ENCODE measurements at places on chromosomes 6 and 20.

DNA sequence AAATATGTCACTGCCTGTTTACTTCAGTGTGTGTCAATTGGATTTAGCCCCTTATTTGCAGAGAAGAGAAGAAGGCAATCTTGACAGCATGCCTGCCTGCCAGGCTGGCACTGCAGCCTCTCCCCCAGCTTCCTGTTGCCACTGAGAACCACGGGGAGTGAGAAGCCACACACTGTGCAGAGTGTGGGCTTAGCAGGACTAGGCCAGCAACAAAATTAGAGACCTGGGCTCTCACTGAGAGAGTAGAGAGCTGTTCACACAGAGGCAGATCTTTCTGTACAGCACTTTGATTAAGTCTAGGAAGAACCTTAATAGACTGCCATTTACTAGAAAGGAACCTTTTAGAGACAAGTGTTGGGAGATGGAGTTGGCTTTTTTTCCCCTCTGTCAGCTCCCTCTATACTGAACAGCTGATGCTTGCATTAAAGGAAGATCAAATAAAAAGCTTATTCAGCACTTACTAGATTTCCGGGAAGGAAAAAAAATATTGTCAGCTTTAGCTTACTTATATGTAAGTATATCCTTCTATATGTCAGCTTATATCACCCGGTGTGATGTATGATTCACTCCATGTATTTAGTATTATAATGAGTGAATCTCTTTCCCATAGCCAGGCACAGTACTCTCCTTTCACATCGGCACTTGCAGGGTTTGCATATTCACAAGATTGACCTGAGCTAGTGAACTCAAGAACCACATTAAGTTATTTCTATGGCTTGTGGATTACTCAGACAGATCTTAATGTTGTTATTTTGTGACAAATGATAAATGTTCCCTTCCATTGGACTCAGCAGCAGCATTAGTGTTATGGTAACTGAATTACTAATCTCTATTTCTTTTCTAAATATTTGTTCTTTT, 851.0 kb upstream of the EPHA7 start:
- no peak for DNase-seq

- no peak for DNase-seq
These were observed 100.8 kb downstream of the FAM217A start for GRCh38 chr6:3977875-3978711.

DNA sequence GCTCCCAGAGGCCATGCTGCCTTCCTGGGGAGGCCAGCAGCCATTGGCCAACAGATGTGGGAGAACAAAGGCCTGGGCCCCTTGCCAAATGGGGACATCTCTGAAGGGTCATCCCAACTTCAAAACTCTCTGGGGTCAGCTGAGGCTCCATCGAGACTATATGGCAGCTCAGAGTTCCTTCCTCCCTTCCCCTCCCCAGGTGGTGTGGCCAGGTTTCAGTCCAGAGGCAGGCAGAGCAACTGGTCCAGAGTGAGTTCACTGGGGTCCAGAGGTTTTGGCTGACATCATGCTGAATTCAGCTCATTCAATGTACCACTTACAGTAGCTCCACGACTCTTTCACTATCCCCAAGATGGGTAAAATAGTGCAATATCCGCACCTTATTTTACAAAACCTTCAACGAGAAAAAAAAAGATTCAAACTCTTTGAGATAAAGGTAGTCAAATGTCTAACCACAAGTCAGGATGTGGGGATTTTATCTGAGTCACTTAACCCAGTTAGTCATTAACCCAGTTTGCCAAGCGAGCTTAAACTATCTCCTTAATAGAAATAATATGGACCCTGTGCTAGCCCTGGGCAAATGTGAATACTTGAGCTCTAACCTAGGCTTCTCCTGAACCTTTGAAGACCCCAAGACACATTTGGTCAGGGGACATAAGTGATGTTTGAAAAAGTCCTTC, 108.4 kb upstream of the PLEKHG1 start:
- no peak for DNase-seq

DNA sequence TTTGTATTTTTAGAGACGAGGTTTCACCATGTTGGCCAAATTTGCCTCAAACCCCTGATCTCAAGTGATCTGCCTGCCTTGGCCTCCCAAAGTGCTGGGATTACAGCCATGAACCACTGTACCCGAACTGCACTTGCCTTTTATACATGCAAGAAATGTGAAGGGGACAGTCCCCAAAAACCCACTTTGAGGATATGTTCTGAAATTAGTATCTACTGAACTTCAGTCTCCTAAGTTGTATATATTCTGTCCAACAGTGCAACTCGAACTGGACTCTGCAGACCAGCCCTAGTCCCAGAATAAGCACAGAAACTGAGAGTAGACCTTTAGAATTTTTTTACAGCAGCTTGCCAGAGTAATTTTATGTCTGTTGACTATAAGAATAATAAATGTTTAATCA, 28.5 kb downstream of the BACH2 start:
- no peak for DNase-seq

DNA sequence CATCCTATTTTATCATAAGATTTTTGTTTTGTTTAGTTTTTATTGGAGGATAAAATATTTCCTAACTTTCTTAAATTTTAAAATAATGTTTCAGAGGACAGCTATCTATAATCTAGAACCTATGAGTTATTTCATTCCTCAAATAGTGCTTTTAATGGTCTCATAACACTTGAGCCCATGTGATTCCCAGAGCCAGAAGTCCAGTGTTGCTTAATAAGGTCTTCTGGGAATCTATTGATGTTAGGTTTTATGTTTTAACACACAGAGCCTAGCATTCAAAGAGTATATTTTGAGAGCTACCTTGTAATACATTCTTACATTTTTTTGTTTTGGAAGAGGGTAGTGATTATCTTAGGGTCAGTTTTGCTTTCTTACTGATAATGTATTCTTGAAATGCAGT, 200.2 kb downstream of the CENPW start:
- no peak for DNase-seq

DNA sequence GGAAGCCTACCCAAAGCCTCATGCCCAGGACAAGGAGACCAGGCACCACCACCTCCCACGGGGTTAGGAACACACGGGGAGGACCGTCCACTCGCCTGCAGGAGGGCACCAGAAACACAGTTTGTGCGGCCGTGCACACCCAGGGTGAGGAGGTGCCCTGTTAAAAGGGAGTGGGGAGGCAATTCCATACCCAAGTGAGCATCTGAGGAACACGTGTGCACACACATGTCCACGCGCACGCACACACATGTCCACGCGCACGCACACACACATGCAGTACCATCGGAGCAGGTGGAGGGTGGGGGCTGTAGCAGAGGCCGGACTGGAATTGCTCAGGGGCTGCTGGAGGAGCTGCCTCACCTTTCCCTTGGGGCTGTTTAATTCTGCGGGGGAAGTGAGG, 259.4 kb downstream of the TAF4 start:
- no peak for DNase-seq

DNA sequence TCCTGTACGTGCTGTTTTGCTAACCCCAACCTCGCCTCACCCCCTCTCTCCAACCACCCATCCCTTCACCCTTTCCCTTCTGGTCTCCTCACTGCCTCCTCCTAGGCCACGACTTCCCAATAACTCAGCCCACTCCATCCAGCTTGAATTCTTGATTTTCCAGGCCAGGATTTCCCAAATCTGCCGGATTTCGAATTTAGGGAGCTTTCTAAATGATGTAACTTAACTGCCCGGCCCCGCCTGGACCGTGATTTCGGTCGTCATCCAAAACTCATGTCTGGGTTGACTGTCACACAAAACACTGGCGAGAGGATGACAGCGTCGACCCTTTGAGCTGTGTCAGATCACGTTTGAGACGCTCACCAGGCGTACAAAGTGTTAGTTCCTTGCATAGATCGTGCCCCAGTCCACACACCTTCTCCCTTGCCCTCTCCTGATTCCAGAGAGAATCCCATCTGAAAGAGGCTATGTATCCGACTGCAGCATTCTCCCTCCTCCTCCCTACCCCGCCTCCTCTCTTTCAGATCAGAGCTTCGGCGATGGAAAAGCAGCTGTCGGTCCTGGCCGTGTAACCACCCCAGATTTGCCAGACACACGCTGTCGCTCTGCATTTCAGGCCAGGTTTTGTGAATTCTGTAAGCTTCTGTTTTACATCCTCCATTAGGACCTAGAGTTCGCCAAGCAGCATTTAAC, 168.2 kb downstream of the GPX5 start:
- DNase-seq: no peak

DNA sequence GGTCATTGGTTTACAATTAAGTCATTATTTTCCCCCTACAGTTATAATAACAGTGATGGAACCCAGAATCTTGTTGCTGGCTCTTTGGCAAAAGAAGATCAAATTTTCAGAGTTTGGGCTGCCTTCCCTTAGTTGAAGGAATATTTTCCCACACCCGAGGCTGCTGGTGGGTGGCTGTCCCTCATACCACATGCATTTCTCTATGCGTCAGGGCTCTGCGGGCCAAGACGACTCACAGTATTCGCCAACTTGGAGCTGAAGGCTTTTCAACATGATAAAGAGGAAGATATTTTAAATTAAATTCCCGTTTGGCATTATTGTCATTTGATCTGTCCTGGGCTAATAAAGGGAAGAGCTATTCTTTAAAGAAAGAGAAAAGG, 102.2 kb upstream of the SASH1 start:
- DNase-seq: no peak

GRCh38 chr6:163415620-163416556, 1.4 kb downstream of the QKI start:
- no peak for DNase-seq

DNA sequence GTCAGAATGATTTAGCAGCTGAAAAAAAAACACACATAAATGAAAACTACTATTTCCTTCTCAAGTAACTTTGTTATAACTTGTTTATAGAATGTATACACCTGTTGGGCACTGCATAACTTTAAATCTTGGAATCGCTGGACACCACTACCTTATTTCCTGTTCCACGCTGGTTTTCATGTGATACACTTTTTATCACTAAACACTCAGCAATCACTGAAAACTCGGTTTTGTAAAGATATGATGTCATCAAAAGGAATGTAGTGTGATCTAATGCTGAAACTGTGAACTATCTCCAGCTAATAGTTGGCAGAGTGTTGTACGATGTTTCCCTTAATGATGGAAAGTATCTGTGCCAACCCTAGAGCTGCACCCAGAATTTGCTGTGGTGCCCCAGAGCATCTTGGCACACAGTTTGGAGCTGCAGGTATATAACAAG, 127.9 kb downstream of the BACH2 start:
- DNase-seq: no peak

GRCh38 chr6:18213439-18213838, 50.9 kb downstream of the DEK start:
- DNase-seq: no peak

DNA sequence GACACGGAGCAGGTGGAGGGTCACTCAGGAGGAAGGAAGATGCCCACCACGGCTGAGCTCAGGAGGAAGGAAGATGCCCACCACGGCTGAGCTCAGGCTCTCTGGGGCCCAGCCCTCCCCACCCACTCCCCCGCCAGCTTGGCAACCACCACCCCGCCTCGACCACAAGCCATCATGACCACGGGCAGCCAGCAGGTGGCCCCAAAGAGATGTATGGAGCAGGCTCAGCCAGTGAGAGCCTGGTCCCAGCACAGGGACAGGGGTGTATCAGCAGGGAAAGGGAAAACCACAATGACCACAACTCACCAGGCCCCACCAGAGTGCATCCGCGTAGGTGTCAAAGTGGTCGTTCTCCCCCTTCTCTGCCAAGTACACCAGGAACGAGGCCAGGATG, 30.4 kb downstream of the KCNQ2 start:
- DNase-seq: peak; percentile 24

- no peak for DNase-seq
These were observed 5.5 kb downstream of the CPXM1 start for GRCh38 chr20:2794866-2795447.

DNA sequence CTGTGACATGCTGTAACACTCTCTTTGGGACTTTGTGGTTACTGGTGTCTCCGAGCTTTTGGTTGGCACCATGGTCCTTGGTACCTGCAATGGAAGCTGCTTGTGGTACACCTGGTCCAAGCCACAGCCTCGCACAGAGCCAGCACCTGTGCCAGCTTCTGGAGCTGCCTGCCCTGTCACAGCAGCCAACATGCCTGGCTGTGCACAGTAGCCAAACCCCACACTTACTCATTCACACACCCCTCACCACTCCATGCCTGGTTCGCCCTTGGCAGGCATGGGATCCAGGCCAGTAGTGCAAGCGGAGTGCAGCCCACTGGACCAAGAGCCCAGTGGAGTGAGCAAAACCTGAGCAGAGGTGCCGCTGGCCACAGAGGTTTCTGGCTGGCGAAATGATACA, 459.9 kb downstream of the TBC1D32 start:
- DNase-seq: no peak

- DNase-seq: no peak
These were observed 11.4 kb downstream of the IYD start for GRCh38 chr6:150380256-150380655.

- DNase-seq: no peak
These were observed 2.0 kb upstream of the SPACA1 start for GRCh38 chr6:88045521-88046136.

DNA sequence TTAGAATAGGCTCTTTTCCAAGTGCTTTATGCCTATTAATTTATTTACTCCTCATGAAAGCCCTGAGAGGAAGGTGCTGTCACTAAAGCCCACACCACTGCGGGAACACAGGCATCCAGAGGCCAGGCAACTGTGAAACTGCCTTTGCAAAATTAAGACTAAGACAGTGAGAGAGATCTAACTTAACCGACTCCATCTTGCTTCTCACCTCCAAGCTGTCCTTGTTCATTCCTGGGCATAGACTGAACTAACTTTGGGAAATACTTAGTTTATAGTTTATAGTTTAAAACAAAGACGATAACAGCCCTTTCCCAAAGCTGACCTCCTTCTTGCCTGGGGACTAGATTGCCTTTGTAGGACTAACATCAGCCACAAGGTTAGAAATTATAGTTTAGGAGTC, 80.1 kb downstream of the RSPH3 start:
- no peak for DNase-seq

GRCh38 chr6:43860285-43860684, 90.3 kb downstream of the VEGFA start:
- no peak for DNase-seq

- DNase-seq: no peak
These were observed 109.7 kb downstream of the FAM120B start for GRCh38 chr6:170416303-170416702.

GRCh38 chr6:166192557-166192956, 24.9 kb upstream of the TBXT start:
- no peak for DNase-seq

GRCh38 chr20:22339946-22340345, 244.4 kb downstream of the FOXA2 start:
- no peak for DNase-seq
